SK-N-DZ (cell line): ENCODE measurements at places on chromosomes 3 and 15.

GRCh38 chr3:50245831-50246516 is 10.0 kb downstream of the GNAI2 start:
- peak; percentile 86 for DNase-seq

DNA sequence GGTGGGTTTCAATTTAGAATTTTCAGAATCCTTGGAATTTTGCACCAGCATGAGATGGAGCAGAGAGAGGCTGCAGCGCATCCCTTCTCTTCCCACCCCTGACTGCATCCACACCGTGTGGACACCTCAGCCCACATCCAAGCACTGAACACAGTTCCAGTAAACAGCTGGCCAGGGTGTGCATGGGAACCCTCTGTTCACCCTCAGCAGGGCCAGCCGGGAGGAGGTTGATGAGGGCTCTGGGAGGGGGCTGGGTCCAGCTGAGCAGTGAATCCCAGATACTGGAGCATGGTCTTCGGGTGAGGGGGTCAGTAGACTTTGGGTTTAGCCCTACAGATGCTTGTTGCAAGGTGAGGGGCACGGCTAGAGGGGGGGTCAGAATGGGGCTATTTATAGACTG is 85.8 kb downstream of the RPLP1 start:
- no peak for DNase-seq

- DNase-seq: no peak
Measured at GRCh38 chr3:95710684-95711083, 1103.7 kb upstream of the EPHA6 start.

DNA sequence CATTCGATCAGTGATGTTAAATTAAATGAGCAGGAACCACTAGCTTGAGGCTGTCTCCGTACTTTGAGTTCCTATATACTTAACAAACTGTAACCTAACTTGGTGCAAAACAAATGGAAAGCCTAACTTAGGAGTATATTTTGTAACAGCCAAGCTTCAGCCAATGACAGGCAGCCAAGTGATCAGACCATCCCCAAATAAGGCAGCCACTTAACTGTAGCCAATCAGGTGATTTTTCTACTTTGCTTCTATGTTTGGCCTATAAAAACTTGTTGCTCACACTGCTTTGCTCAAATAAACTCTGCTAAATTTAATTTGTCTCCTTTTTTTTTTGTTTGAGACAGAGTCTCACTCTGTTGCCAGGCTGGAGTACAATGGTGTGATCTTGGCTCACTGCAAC is 19.3 kb upstream of the ZNF770 start:
- no peak for DNase-seq

GRCh38 chr3:13111873-13112520 is 38.8 kb upstream of the IQSEC1 start:
- DNase-seq: no peak

GRCh38 chr15:49042165-49042564 is 4.1 kb downstream of the SECISBP2L start:
- no peak for DNase-seq

DNA sequence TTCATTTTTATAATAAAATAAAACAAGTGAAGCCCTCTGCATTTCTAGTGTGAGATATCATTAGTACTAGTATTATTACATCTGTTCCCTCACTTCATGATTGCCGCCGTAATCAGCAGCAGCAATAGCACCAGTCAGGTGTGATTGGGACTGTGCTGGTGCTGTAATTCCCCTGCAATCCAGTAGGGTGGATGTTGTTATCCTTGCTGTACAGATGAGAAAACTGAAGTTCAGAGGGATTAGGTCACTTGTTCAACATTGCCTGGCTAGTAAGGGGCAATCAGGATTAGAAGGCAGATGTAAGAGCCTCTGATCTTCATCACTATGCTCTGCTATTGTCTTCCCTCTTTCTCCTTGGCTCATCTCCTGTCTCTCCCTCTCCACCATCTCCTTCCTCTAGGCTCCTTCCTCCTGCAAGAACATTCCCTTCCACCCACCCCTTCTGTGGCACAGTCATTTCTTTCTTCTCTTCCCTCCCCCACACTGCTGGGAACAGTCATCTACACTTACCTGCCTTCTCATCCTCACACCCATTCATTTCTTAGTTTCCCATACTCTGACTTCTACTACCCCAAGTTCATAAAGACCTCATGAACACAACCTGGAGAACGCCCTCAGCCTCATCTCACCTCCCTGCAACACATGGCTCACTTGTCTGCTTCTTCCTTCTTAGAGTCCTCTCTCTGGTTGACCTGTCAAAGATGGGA is 29.7 kb downstream of the CRYGS start:
- DNase-seq: no peak

- DNase-seq: no peak
Measured at GRCh38 chr3:7973006-7973405, 528.6 kb upstream of the LMCD1 start.

- no peak for DNase-seq
Measured at GRCh38 chr15:31217566-31218270, 108.9 kb upstream of the KLF13 start.

DNA sequence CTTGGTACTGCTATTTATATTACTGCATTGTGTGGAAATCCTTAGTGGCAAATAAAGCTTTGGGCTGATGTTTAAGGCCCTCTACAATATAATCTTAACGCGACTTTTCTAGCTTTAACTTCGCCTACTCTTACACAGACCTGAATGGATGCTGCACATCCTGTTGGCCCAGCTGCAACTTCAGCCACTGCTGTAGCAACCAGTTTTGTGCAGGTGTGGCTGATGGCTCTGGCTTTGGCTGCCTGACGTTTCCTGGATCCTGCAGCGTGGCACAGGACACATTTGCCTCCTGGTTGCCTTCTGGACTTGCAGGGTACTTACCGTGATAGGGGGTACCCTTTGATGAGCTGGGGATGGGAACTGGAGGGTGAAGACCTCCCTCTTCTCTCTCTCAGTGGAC is 20.2 kb upstream of the ERICH6 start:
- no peak for DNase-seq

- no peak for DNase-seq
Measured at GRCh38 chr3:131801566-131801965, 233.2 kb downstream of the CPNE4 start.

DNA sequence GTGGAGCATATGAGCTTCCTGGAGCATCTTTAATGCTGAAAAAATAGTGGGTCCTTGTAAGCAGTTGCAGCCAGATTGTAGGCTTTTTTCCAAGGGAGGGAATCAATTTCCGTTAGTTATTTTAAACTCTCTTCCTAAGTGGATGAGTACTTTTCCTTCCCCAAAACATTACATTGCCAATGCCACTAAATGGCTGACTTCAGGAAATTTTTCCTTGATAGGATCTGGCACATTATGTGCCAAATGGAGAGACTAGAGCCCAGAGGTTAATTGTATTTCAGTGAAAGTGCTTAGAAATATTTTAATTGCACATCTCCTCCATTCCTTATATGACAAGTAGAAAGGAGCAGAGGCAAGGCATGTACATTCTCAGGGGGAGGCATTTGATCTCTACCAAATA is 83.5 kb downstream of the TNFAIP8L3 start:
- DNase-seq: no peak

DNA sequence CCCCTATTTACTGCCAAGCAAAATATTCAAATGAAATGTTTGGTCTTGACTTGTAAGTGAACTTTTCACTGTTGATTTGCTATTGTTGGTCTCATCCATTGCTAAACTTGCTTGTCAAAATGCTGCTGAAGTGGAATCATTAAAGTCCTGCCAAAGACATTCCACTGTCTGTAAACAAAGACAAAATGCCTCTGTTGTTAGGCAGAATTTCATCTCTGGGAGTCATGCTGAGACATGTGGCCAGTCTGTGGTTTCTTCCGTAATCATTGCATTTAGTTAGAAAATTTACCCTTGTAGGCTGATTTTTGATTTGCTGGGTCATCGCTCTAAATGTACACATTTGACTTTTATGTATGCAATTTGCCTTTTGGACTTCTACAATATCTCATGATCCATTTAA is 577.7 kb downstream of the MECOM start:
- DNase-seq: no peak

- DNase-seq: no peak
Measured at GRCh38 chr15:101116681-101116976, 135.2 kb downstream of the CHSY1 start.

DNA sequence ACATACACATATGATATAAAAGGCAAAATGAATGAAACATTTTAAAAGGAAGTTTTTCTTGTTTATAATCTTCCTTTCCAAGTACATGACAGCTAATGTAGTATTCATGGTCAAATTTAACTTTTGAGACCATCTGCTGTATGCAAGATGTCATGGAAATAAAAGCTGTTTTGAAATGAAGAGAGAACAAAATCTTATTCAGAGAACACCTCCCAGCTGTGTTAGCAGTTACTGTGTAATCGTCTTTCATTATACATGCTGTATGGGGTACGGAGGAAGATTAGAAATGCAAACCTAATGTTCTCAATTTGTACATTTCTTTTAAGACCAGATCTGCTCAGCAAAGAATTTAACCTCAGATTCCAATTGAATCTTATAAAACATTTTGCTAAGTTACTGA is 1182.3 kb downstream of the OTOL1 start:
- DNase-seq: no peak

GRCh38 chr3:194690501-194691372 is 5.1 kb downstream of the FAM43A start:
- DNase-seq: no peak

GRCh38 chr3:196143708-196144382 is 62.0 kb upstream of the TFRC start:
- no peak for DNase-seq

DNA sequence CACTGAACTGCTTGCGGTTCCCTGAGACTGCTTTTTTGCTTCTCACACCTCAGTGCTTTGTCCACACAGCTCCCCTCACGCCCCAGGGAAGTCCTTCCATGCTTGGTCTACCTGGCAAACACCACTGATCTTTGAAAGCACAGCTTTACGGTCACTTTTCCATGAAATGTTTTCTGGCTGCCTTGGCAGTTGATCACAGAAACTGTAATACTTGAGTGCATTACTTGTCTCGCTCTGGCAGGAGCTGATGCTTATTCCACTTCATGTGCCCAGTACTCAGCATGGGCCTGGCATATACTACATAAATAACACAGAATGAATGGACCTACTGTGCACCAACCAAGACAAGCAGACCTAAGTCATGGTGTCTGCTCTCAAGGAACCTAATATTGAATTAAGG is 121.1 kb downstream of the MEX3B start:
- DNase-seq: no peak

DNA sequence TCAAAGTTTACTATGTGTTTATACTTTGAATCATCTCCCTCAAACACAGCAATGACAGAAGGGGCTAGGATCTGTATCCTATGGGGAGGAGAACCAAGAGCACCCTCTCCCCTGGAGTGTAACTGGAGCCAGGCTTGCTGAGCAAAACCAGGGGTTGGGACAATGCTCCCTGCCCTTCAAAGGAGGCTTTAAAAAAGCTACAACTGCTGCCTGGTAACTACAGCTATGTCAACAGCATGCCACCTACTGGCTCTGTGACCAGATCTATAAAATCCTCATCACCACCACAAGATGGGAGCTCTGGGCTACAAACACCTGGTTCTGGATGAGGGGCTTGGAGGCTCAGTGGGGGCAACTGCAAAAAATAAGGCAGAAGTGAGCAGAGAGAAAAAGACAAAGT is 61.9 kb downstream of the ANO10 start:
- DNase-seq: no peak

DNA sequence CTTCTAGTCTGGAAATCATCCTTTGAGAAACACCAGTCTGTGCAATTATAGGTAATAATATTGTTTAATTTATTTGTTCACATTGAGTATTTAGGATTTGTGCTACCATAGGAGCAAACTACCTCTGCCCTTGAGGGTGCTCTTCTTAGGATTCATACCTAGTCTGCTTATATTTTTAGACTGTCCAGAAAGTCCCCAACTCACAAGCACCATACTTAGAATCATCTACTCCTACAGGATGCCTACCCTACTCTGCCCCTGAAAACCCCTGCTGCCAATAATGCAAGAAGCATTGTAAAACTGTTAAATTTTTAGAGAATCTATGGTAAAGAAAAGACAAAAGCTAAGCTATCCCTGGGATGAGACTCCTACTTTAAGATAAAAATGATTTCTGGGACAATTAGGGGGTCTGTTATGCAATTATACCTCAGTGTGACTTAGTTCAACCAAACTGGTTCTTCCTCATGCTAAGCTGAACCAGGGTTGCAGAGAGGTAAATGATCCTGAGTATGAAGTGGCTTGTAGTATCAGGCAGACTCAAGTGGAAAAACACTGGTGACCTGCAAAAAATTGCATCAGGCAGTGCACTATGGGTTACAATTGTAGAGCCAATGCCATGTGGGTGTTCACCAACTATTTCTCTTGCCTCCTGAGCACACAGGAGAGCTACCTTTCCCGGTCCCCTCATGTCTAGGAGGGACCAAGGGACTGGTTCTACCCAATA is 133.3 kb downstream of the TNIK start:
- DNase-seq: no peak

GRCh38 chr15:58716027-58716426 is 33.5 kb downstream of the ADAM10 start:
- DNase-seq: no peak

GRCh38 chr3:122615303-122615702 is 37.9 kb downstream of the PARP15 start:
- no peak for DNase-seq

GRCh38 chr3:156978481-156978961 is 152.4 kb downstream of the LEKR1 start:
- no peak for DNase-seq

GRCh38 chr3:54235998-54236397 is 113.6 kb downstream of the CACNA2D3 start:
- no peak for DNase-seq

DNA sequence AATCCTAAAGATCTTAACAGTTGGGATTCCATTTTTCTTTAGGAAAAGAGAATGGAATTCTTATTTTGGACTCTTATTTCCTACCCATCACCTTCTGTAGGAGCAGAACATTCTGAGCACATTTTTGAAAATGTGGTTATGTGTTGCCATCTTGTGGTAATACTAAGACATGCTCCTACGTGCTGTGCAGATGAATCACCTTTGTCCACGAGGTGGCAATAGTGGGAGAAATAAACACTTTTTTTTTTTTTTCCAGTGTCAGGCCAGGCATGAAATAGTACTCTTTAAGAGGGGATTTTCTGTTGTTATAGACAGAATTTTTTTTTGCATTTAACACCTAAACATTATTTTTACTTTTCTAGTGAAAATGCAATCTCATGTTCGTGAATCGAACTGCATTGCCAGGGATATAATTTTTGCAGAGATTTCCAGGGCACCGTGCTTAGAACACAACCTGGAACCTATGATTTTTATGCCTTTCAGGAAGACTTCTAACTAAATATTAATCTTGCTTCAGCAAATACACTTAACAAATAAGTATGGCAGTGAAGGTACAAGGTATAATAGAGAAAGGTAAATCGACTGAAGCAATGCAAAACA is 196.6 kb downstream of the GAP43 start:
- DNase-seq: peak; percentile 88

DNA sequence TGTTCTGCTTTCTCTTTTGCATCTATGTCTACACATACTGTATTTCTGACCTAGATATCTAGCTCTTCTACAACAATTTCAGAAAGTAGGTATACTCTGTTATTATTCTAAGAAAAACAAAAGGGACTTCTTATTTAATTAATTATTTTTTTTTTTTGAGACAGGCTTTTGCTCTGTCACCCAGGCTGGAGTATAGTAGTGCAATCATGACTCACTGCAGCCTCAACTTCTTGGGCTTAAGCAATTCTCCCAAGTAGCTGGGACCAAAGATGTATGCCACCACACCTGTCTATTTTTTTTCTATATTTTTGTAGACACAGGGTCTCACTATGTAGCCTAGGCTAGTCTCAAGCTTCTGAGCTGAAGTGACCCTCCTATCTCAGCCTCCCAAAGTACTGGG is 130.6 kb downstream of the MBNL1 start:
- no peak for DNase-seq
